ENCODE measurements at places on chromosomes 4 and X.

GRCh38 chrX:137988470-137988869 is 422.5 kb downstream of the ZIC3 start:
- no peak for DNase-seq

- DNase-seq, result no peak
Observed at GRCh38 chrX:119503484-119503861, 35.2 kb downstream of the SLC25A5 start.

DNA sequence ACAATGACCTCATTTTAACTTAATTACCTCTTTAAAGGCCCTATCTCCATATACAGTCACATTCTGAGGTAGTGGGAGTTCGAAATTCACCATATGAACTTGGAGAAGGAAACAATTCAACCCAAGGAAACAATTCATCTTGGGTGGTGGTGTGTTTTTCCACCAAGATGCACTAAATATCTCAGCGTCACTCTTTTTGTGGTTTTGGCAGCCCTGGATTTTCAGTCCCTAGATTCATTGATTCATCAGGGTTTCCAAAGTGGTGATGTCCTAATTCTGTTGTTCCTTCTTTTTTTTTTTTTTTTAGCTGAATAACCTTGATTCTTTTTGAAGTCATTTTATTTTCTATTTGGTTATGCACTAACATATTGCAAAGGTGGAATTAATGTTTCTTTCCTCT is 162.6 kb upstream of the RAPGEF2 start:
- DNase-seq, result no peak

- DNase-seq, result no peak
Observed at GRCh38 chrX:153739754-153740486, 15.3 kb downstream of the ABCD1 start.

DNA sequence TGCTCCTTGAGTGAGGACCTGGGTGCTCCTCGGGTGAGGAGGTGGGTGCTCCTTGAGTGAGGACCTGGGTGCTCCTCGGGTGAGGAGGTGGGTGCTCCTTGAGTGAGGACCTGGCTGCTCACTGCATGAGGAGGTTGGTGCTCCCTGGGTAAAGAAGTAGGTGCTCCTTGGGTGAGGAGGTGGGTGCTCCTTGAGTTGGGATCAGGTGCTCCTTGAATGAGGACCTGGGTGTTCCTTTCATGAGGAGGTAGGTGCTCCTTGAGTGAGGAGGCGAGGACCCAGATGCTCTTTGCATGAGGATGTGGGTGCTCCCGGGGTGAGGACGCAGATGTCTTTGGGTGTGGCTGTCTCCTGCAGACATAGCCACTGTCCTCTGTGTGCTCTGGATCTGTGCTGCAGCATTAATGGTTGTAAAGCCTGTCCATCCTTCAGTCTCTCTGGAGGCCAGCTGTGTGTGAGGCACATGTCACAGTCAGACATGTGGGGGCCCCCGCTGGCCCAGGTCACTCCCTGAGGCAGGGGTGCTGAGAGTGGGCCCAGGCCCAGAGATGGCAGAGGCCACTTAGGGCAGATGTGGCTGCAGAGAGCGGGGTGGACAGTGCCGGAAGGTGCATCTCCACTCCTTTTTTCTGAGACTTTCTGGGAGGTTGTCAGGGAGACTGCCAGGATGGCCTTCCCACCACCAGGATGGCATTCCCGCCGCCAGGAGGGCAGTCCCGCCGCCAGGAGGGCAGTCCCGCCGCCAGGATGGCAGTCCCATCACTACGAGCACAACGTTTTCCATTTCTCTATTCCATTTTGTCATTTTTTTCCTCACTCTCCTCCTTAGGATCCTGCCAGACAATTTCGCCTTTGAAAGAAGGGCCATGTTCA is 101.8 kb downstream of the HMX1 start:
- no peak for DNase-seq

DNA sequence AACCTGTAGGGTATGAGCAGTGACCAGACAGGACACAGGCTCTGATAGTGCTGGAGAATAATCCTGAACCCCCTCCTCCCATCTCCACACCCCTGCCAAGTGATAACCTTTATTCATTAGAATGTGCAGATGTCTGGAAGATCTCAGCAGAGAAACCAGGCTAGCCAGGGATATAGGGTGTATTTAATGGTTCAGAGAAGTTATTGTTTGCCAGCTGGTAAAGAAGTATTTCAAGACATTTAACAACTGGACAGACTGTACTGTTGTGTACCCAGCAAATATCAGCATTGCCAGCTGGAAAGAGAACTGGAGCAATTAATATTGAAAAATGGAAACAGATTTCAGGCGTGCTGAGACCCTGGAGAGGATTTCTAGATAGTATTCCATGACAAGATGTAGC is 94.5 kb downstream of the RASGEF1B start:
- no peak for DNase-seq

DNA sequence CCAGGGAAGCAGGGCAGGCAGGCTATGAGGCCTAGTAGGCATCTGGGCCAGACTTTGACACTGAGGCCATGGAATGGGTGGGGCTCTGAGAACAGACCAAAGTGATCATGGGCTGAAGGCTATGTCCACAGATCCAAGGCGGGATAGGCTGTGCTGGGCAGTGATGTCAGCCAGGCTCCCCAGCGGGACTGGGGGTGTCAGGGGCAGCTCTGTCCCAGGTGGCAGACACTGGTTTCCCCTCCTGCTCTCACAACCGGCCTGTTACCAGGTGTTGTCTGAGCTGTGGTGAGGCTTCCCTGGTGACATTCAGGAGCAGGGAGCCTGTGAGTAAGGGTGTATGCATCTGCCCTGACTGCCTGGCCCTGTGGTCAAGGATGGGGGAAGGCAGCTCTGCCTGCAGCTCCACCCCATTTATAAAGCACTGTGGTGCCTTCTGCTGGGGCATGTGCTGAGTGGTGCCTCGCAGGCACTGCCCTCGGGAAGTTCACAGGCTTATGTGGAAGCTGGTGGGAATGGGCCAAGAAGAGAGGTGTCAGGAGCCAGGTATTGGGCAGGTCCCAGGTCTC is 2.9 kb downstream of the IL9R start:
- DNase-seq, result no peak

- no peak for DNase-seq
Observed at GRCh38 chrX:42538405-42538804, 239.6 kb downstream of the PPP1R2C start.

GRCh38 chrX:123905332-123905731 is 45.5 kb downstream of the XIAP start:
- no peak for DNase-seq

GRCh38 chr4:3874525-3875110 is 108.4 kb downstream of the ADRA2C start:
- DNase-seq, result no peak

GRCh38 chr4:156195914-156196313 is 242.2 kb upstream of the CTSO start:
- no peak for DNase-seq

DNA sequence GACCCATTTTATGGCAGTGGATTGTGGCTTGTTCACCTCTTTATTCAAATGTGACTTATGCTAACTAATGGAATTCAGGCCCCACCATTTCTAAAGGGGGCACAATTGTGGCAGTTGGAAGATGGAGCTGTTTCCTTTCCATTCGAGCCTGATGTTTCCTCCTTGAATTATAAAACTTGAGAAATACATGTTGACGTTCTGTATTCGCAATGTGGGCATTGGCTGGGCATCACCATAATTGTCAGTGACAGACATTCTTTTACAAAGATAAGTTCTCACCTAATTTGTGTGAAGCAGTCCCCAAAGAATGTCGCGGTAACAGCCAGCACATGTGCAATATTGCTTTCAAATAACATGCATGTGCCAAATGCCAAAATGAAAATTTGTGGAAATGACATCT is 1070.2 kb upstream of the TENM3 start:
- no peak for DNase-seq

DNA sequence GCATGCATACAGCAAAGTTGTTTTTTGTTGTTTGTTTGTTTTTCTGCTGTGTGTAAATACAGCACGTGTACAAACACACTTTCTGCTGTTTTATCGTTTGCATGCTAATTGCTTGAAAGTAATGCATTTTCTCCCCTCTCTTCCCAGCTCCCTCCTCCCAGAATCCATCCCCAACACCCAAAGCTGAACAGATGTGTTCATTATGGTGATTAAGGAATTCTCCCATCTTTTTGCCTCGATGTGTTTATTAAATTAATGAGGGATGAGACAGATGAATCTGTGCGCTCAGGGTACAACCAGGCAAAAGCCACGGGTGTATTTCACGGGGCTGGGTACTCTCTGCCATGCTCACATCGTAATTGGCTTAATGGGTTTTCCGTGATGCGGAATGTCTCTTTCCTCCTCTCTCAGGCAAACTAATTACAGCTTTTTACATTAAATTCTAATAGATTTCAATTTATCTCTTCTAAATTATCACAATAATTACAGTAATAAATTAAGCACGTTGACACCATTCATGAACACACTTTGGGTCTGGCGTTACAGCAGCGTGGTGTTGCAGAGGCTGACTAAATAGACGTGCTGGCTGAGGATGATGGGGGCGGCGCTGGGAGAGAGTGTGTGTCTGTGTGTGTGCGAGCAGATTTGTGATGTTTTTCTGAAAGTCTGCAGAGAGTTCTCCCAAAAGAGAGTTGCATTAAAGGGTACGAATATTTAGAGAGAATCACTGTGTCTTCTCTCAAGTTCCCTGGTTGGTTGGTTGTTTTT is 117.7 kb downstream of the CRLF2 start:
- DNase-seq, result no peak

- no peak for DNase-seq
Observed at GRCh38 chrX:115533485-115533884, 27.5 kb upstream of the PLS3 start.

DNA sequence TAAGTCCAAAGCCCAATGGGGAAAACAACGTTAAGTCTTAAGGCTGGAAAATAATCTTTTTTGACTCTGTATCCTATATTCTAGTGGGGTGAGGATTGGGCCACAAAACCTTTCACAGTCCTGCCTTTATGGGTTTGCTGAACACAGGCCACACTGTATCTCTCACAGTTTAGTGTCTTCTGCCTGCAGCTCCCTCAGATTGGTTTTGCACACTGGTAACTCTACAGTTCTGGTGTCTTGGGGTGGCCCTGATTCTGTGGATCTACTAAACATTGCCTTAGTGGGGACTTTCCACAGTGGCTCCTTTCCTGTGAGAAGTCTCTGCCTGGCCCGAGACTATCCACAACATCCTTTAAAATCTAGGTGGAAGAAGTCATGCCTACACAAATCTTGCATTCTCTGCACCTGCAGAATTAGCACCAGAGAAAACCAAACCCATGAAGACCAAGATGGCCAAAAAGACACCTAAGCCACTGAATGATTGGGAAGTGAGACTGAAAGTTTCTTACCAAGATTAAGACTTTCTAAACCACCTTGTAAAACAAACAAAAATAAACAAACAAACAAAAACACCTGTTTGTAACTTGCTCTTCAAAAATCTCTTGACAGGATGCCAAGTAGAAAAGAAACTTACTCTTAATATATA is 150.4 kb upstream of the PCDH10 start:
- DNase-seq, result no peak

- no peak for DNase-seq
Observed at GRCh38 chr4:84800256-84800655, 166.2 kb downstream of the WDFY3 start.

GRCh38 chrX:105483011-105483410 is 262.5 kb upstream of the TEX13A start:
- no peak for DNase-seq
